Activated CD8-positive, alpha-beta memory T cell treated with anti-CD3 and anti-CD28 coated beads for 1 hour (primary cell): ENCODE measurements at places on chromosomes 2 and 18.

DNA sequence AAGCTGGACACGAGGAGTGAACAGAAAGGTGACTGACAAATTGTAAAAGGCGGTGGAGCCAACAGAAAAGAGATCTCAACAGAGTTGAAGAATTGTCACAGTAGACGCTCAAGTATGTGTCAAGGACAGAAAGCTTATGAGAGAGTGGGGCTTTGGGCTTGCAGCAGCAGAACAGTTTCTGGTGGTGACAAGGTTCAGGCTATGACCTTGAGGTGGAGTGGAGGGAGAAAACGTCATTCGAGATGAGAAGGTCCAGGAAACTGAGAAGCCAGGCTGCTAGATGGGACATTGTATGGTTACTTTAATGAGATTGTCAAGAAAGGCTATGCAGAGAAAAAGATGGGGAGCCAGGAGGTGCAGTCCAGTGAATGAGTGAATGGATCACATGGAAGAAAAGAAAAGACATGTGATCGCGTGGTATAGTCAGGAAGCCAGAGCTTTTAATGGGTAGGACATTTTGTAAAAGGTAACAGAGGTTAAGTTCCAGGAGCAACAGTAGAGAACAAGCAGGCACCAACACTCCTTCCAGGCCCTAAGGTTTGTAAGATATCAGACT is 91.1 kb upstream of the EPC2 start:
- DNase-seq = no peak

GRCh38 chr2:221377066-221377465 is 195.0 kb downstream of the EPHA4 start:
- no peak for DNase-seq

- no peak for DNase-seq
These were observed 306.9 kb upstream of the NT5C1B start for GRCh38 chr2:18896125-18896764.

DNA sequence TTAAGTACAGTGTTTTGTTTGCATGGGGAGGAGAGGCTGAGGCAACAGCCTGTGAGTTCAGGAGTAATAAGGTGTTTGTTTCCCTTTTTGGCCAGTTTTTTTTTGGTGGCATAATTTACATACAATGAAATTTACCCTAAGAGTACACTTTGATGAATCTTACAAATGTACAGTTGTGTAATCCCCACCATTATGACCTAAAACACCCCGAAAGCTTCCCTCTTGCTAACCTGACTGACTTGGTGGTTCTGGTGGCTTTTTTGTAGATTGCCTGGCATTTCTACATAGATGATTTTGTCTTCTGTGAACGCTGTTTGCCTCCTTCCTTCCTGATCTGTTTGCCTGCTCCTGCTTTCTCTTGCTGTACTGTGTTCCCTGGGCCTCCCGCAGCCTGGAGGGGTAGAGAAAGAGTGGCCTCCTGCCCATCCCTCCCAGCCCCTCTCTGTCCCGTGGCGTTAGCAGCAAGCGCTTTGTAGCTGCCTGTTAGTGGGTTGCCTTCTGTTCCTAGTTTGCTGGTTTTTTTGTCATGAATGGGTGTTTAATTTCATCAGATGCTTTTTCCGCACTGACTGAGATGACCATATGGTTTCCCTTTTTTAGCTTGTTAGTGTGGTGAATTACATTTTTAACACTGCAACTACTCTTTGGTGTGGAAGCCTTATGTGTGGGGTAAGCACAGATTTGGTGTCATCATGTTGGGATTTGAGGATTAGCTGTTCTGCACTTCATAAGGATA is 32.1 kb downstream of the ASAP2 start:
- DNase-seq = no peak

DNA sequence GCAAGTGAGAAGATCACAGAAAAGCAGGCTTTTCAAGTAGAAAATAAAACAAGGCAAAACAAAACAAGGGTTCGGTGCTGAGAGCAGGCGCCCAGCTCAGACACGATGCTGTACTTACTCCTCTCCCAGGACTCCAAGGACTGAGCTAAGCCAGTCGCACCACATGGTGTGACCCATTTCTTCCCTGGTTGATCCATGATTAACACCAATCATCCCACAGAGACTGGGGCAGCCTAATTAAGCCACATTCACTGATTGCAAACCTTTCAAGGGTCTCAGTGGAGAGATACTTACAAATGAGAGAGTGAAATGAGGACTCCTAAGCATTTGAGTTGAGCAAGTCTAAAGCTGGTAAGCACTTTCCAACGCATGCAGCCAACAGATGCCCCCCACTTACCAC is 155.2 kb downstream of the MYO5B start:
- no peak for DNase-seq

- no peak for DNase-seq
These were observed 282.2 kb downstream of the MREG start for GRCh38 chr2:215731108-215731658.

GRCh38 chr2:120367649-120368048 is 21.7 kb downstream of the INHBB start:
- no peak for DNase-seq

GRCh38 chr18:63346031-63346430 is 21.0 kb downstream of the KDSR start:
- no peak for DNase-seq

GRCh38 chr2:10957391-10957790 is 45.7 kb downstream of the KCNF1 start:
- DNase-seq = no peak

GRCh38 chr2:239598011-239598731 is 197.4 kb upstream of the HDAC4 start:
- DNase-seq = no peak

- DNase-seq = no peak
These were observed 131.3 kb downstream of the INHBB start for GRCh38 chr2:120477198-120477597.

GRCh38 chr2:100422320-100423055 is 5.0 kb upstream of the CHST10 start:
- DNase-seq = no peak

DNA sequence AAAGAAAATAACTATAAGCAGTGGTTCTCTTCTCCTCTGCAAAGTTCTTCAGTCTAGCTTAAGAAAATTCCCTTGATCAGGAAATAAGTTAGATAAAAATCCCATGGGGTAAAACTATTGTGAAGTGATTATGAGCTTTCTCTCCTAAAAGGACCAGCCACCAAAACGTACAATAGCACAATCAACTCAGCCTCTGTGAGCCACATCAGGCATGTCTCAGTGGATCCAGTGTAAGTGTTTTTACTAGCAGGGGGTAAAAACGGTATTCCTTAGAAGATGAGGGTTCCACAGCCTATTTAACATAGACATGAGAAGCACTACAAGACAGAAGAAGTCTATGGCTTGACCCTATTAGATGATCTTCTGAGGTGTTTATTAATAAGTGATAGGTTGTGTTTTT is 503.2 kb downstream of the PIK3C3 start:
- DNase-seq = no peak

DNA sequence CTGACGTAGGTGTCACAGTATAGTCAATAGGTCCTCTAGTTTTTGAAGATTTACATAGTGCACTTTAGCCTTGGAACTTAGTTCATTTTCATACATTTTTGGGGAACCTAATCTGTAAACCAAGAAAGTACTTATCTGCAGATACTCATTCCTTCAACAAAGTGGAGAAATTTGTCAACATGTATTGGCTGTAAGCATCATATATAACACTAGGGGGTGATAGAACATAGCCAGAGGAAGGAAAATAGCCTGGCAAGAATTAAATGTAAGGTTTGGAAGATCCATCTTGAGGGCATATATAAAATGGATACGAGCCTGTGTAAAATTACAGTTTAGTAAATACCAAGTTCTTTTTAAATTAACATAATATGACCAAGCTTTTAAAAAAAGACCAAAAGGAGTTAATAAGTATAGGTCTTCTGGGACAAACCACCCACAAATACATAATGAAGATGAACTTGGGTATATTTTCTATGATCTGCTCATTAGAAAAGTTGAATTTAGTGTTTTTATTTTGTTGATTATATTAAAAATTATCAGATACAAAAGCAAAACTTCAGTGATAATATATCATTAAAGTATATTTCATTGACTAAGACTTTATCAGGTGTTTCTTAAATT is 18.2 kb downstream of the RPL37A start:
- DNase-seq = no peak

- DNase-seq = no peak
These were observed 45.7 kb downstream of the RALB start for GRCh38 chr2:120298173-120298835.

GRCh38 chr2:219167997-219168396 is 1.8 kb downstream of the SLC23A3 start:
- no peak for DNase-seq

DNA sequence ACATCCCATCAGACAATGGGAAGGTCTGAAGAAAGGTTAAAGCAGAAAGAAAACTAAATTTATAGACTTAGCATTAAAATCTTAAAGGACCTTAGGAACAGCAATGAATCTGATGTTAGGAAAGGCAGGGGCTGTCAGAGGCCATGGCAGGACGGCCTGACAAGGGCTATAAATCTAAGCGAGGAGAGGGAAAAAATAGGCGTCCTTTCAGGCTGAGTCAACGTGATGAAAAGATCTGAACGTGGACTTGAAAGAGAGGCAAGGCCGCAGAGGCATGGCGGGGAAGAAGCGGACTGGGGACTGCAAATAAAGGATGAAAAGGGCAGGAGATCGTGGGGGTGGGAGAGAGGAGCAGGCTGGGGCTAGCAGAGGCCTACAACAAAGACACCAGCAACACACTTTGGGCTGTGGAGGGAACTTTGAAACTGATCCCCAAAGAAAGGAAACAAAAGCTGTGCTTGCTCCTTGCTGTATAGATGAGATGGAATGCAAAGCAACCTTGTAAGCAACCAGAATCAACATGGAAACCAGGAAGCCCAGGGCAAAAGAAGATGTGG is 145.6 kb downstream of the NRP2 start:
- DNase-seq = no peak

- no peak for DNase-seq
These were observed 1.7 kb upstream of the MGAT5 start for GRCh38 chr2:134252092-134252750.
